NCI-H2171 (cell line): ENCODE measurements at places on chromosomes 2 and 18.

DNA sequence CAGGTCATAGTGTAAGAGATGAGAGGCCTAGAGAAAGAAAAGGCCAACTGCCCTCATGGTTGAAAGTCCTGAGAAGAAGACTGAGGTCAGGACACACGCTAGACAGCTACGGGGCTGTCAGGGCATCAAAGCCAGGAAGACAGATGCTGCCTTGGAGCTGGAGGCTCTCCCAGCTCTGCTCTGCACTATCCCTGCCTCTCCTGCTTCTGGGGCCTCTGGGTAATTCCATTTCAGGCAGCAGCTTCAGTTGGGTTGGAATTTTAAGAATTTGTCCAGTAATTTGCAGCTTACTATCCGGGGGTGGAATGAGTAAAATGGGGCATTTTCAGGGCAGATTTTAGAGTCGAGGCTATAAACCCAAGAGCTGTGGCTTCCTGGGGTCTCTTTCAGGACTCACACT is 76.2 kb upstream of the CTAGE1 start:
- no peak for DNase-seq

GRCh38 chr2:60849187-60849586 is 32.2 kb upstream of the REL start:
- no peak for DNase-seq

- peak; percentile 14 for DNase-seq
Measured at GRCh38 chr2:209458008-209458979, 34.4 kb downstream of the MAP2 start.

GRCh38 chr18:3891245-3891644 is 441.3 kb downstream of the TGIF1 start:
- no peak for DNase-seq

DNA sequence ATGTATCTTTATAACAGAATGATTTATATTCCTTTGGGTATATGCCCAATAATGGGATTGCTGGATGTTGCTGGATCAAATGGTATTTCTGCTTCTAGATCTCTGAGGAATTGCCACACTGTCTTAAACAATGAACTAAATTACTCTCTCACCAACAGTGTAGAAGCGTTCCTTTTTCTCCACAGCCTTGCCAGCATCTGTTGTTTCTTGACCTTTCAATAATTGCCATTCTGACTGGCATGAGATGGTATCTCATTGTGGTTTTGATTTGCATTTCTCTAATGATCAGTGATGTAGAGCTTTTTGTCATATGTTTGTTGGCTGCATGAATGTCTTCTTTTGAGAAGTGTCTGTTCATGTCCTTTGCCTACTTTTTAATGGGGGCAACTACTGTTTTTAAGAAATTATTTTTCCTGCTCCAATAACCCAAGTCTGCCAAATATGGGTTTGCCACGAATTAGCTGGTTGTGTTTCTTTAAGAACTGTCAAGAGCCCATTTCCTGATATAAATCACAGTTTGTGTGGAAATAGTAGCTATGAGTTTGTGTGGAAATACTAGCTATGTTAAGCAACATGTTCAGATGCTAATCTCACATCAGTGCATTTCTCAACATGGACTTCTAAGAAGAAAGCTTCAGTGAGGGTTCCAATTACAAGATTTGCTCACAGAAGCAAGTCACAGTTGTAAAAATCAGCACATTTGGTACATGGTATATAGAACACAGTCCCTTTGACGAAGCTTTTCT is 259.4 kb downstream of the ANAPC1 start:
- DNase-seq = no peak

DNA sequence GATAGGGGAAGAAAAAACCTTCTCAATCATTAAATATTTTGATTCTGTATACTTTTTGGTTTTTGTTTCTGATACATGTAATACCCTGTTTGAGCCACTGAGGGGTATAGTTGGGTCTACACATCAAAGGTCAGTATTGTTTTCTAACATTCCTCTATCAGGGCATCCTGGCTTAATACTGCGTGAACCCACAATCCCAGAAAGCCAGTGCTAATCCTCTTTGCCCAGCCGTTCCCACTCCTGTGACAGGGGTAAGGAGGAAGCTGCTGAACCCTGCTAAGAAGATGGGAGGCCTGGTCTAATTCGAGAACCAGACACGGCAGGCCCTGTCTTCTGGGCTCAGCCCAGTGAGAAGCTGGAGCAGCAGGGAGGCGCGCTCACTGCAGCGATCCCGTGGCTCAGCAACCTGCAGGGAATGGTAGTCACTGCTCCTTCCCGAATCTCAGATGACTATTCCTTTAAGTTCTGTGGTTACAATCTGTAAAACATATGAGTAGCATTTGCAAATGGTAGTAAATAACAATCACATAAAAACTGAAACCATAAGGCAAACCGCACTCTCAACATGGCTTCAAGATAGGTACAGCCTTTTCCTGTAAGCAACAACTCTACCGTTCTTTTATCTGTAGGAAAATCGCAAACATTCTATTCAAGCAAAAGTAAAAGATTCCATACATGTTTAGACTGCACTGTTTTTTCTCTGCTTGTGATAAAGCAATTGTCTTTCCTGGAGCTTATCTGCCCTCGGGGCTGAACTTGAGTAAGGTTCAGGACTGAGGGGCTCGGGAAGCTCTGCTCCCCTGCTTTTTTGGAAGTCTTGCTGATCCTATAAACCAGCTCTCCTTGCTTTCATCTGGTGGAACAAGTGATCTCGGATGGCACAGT is 87.0 kb downstream of the EPB41L3 start:
- DNase-seq = no peak

DNA sequence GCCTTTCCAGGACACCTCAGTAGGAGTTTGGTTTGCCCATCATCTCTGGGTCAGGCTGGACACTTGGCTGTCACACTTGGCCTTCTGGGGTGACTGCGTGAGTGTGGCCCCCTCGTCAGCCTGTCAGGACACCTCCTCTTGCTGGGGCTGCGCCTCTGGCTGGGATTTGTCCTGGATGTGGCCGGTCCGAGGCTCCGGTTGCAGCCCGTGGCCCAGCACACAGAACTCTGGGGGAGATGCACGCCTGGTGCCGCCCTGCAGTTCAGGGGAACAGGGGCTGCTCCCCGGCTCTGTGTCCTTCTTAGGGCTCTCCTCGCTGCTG is 9.6 kb downstream of the PCARE start:
- no peak for DNase-seq

DNA sequence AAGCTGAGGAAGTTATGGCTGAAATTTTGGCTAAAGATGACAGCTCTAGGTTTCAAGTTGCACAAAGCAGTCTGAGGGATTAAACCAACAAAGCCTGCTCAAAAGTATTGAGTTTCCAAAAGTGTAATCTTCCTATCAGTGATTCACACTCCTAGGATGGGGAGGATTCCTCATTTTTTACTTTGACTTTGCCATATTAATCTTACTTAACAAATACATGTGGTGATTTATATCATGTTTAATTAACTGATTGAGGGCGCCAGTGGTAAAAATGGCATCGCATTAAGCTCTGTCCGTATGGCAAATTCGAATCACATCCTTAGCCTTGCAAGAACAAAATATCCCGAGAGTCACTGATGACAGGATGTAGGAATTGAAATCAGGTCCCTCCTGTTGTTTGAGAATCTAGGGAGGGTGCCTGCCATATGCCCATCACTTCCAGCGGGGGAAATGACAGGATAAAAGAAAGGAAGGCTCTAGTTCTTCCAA is 78.1 kb upstream of the ETAA1 start:
- DNase-seq = no peak

DNA sequence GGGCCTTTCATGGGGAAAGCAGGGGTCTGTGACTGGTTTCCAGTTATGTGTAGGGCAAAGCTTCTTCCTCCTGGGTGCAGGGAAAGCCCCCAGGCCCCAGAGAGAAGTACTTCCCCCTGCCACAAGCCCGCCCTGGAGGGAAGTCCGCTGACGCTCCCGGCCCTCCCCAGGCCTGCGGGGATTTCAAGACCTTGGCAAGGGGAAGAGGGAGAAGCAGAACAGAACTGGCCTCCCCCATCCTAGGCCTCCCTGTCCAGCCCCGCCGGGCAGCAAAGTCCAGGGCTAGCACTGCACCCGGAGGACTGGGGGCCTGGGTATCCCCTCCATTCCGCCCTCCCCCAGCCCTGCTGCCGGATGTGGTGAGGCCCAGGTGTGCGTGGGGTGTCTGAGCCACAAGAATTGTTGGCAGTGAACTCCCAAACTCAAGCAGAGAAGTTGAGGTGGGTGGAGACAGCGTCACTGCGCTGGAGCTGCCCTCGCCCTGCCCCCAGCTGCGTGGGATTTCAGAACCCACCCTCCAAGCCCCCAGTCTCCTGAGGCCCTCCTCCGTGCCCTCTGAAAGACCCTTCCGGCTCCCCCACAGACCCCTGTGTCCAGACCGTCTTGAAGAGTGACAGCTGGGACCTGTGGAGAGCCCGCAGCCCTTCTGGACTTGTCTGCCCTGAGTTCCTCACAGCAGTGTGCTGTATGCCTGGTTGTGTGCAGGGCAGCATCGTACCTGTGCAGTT is 1.1 kb upstream of the DUSP2 start:
- DNase-seq = no peak

DNA sequence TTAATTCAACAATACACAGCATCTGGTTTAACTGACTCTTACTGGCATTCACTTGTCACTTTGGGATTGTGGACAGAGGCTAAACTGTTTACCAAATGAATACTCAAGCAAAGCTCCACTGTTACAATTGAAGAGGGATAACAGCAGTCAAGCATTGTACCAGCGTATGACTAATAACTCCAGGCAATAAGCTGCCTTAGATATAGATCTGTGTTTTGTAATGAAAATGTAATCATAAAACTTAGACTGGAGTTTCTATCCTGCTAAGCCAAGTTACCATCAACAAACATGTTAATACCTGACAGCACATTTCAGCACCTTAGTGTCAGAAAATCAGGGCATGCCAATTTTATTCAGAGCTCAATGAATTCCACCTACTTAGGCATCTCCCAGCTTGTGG is 889.5 kb downstream of the EPHA4 start:
- no peak for DNase-seq

DNA sequence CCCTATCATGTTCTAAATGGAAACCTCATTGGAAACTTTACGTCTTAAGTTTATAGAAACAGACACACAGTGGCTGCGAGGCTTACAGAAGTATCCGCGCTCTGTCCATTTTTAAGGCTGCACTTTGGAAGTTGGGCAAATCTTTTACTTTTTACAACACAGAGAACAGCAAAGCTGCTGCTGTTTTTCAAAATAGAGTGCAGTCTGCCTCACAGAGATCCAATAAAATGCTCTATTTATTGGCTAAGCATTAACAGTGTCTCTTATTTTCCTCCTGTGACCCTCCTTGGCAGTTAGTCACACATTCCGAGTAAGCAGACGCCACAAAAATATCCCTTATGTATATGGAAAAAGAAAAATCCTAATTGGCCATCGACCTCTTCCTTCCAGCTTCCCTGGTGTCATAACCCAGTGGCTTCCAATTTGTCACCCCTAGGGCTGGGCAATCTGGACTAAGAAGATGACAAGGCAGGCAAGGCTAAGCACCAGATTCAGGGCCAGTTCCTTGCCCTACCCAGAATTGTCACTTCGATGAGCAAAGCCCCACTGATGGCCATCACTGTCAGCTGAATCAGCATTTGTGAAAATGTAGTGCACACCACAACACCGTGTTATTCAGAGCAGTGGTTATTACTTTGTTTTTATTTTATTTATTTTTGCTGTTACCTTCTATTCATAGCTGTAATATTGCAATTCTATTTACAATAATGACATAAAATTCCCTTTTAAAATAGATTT is 47.7 kb upstream of the MEIS1 start:
- no peak for DNase-seq

GRCh38 chr2:109519513-109519912 is 94.3 kb downstream of the SEPTIN10 start:
- DNase-seq = no peak

- DNase-seq = no peak
Measured at GRCh38 chr2:210611466-210611865, 55.1 kb downstream of the CPS1 start.

- no peak for DNase-seq
Measured at GRCh38 chr2:8583400-8584173, 98.3 kb upstream of the ID2 start.

DNA sequence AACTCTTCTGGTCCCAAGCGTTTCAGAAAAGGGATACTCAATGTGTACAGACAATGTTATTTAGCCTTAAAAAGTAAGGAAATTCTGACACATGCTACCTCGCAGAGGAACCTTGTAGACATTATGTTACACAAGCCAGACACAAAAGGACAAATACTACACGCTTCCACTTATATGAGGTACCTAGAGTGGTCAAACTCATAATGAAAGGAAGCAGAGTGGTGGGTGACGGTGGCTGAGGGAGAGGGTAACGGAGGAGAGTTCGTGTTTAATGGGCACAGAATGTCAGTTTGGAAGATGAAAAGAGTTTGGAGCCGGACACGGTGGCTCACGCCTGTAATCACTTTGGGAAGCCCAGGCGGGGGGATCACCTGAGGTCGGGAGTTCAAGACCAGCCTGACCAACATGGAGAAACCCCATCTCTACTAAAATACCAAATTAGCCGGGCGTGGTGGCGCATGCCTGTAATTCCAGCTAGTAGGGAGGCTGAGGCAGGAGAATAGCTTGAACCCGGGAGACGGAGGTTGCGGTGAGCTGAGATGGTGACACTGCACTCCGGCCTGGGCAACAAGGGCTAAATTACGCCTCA is 1.4 kb downstream of the MCM6 start:
- no peak for DNase-seq

GRCh38 chr2:75003773-75004172 is 45.3 kb downstream of the POLE4 start:
- no peak for DNase-seq

- DNase-seq = no peak
Measured at GRCh38 chr18:8326763-8327394, 282.4 kb upstream of the RAB12 start.

GRCh38 chr2:105538840-105539239 is 140.0 kb upstream of the FHL2 start:
- no peak for DNase-seq

DNA sequence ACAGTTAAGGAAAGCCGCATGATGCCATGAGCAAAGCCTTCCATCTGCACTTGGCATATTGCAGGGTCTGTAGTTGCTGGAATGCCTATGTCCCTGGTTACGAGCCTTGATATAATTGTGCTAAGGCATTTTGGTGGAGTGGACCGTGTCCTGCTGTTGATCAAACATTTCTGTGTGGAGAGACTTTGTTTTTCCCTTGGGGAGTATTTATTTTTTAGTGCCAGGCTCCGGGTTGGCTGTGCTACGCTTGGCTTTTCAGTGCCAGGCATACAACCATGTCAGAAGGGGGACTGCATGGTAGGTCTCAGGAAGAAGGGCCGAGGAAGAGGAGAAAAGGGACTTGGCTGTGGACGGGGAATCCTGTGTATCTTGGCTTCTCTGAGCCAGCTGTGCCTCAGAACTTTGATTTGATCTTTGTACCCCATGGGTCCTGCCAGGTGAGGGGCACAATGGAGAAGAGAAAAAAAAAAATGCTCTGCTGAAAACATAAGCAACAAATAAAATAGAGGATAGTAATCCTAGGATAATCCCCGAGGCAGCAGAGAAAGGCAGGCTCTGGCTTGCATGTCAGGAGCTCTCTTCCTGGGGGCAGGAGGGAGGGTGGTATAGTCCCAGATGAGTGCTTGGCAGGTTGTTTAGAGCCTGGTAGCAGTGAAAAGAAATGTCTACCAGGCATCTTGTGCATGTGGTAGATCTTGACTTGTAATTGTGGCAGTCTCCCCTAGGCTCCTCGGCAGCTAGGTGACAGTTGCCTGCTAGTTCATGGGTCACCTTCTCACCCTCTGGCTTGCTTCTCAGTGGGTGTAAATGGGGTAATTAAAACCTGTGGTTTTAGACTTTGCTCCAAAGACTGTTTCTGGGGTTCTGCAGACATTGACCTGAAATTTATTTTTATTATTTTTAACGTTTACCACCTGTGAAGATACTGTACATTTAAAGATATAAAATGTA is 233.0 kb downstream of the NEDD4L start:
- DNase-seq = peak; percentile 5
